Right ventricle myocardium superior (tissue), 1 donor: ENCODE measurements at places on chromosomes 3 and 15.

GRCh38 chr3:32817257-32817557, 590 bp upstream of the TRIM71 start:
- DNase-seq: no peak

- no peak for DNase-seq
Measured at GRCh38 chr3:114392831-114393230, 99.0 kb downstream of the TIGIT start.

GRCh38 chr3:161859865-161860450, 363.4 kb downstream of the OTOL1 start:
- no peak for DNase-seq

- no peak for DNase-seq
Measured at GRCh38 chr15:38299216-38299615, 46.6 kb downstream of the SPRED1 start.

DNA sequence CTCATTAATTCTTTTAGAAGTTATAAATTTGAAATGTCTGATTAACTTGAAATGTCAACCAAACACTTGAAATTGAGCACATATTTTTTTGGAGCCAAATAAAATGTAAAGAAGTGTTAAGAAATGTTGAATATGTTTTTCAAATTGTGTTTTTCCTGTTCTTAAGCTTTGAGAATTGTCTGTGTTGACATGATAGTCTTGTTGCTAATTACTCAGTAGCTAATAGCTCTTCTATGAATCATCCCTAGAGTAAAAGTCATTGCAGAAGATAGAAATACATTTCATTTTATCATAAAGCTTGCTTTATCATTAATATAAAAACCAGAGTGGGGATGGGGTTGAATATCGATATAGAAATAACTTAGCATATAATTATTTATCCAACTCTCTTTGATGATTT, 41.9 kb upstream of the ABHD10 start:
- no peak for DNase-seq

DNA sequence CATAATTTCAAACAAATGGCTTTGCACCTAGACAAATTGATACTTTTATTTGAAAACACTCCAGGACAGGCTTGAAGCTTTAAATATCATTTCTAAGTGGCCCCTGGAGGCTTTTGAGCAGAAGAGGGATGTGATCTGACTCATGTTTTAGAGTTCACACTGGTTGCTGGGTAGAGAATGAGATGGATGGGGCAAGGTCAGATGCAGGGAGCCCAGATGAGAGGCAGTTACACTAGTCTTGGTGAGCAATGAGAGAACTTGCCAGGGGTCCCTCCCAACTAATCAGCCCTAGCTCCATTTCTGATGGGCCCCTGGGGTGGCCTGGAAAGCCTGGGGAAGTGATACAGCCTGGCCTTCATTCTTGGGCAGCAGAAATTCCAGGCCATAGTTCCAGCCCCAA, 190.4 kb downstream of the MEGF11 start:
- DNase-seq: no peak

DNA sequence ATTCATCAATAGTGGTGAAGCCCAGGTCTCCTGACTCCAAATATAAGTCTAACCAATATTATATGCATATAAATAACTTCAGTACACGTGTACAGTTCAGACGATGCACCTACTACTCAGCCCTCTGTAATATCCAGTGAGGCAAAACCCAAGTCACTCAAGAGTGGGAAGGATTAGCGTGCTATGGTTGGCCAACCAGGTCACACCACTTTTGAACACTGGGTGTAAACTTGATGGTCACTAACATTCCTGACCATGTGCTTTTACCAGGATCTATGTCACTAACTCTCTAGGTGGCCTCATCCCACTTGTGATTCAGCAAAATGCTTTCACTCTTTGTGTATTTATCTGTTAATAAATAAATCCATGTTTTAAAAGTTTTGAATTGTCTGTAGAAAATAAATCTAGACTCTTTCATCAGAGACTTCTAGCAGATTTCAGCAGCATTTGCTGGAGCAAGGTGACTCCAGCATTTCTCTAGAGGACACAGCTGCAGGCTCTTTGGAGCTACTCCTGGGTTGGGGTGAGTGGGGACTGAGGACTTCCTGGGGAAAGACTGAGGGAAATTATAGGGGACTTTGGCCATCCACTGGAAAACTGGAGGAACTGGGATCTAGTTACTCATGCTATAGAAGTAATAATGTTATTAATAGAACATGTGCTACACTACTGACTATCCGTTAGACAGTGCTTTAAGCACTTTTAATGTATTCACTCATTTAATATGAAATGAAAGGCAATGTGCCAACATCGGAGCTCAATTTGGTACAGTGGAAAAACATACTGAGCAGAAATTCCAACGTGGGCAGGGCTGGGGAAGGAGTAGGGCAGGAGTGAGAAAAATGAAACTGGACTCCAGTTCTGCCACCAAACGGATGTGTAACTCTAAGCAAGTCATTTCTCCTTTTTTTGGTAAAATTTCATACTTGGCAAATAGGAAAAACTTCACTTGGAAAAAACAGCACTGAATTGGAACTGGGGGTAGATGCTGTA, 97.9 kb downstream of the RORA start:
- no peak for DNase-seq

DNA sequence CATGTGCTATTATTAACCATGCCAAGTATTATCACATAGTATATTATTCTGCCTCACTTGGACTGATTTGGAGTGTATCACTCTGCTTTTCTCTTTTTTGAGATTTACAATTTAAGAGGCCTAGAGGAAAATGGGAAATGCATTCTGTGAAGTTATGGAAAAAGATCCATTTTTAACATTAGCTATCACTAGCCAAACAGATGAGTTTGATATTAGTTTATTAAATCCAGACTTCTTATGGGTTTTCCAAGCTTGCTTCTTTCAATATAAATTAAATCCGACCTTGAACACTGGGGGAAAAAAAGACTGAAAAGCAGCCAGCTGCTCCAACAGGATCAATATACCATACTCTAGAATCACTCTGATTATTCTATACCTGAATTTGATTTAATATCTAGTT, 30.1 kb upstream of the PLOD2 start:
- no peak for DNase-seq

GRCh38 chr3:133280586-133280985, 119.3 kb upstream of the BFSP2 start:
- no peak for DNase-seq

DNA sequence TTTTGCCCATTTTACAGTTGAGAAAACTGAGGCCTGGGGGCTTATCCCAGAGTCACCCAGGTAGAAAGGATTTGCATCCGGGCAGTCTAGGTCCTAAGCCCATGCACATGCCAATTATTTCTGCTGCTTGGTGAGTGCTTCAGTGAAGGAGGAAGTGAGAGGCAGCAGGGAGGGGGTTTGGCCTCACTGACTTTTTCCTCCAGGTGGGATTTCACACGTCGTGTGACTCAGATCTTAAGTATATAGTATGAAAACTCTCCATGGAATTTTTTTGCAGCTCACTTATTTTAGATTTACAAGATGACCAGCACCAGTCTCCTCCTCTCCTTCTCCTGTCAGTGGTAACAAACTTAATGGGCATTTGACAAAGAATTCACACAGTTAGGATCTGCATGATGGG, 4.6 kb downstream of the ITGA11 start:
- DNase-seq: no peak

DNA sequence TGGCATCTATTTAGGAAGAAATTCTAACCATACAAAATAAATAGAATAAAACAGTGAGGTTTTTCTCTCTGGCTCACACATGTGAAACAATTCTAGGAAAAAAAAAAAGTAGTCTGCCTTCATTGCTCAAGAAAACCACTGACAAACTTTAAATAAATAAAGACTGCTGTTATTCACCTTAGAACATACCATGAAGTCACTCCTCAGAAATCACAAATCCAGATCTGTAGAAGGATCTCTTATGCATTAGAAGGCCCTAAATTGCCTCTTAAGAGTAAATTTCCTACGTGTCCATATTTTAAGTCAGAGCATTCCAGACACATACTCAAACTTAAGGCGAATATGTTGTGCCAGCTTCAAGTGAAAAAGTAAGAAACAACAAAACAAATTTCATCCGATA, 217.3 kb downstream of the ZIC4 start:
- DNase-seq: no peak

GRCh38 chr3:178802259-178802658, 266.0 kb downstream of the KCNMB2 start:
- no peak for DNase-seq

DNA sequence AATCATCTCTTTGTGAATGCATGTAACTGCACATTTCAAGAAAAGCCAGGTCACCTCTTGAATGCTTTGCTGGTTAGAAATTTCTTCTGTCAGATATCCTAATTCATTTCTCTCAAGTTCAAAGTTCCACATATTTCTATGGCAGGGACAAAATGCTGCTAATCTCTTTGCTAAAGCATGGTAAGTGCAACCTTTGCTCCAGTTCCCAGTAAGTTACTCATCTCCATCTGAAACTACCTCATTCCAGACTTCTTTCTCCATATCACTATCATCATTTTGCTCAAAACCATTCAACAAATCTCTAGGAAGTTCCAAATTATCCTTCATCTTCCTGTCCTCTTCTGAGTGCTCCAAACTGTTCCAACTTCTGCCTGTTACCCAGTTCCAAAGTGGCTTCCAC, 230.6 kb downstream of the ZMAT3 start:
- DNase-seq: no peak

DNA sequence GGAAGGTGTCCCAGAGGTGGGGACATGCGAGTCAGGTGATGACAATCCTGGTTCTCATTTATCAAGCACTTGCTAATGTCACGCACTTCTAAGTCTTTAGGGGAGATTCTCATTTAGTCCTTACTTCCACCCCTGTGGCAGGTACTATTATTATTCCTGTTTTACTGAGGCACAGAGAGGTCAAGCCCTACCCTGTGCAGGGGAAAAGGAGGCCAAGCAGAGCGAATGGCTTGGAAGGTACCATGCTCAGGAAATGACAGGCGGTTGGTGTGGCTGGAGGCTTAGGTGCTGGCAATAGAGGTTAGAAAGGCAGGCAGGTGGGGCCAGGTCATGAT, 268.9 kb downstream of the UACA start:
- peak; percentile 4 for DNase-seq

- no peak for DNase-seq
Measured at GRCh38 chr3:129122412-129123011, 908 bp upstream of the RAB43 start.

GRCh38 chr15:59401824-59402569, 29.3 kb upstream of the MYO1E start:
- DNase-seq: no peak

- DNase-seq: no peak
Measured at GRCh38 chr15:78239811-78240210, 5.4 kb upstream of the ACSBG1 start.

- no peak for DNase-seq
Measured at GRCh38 chr3:153051427-153052095, 110.5 kb upstream of the RAP2B start.

DNA sequence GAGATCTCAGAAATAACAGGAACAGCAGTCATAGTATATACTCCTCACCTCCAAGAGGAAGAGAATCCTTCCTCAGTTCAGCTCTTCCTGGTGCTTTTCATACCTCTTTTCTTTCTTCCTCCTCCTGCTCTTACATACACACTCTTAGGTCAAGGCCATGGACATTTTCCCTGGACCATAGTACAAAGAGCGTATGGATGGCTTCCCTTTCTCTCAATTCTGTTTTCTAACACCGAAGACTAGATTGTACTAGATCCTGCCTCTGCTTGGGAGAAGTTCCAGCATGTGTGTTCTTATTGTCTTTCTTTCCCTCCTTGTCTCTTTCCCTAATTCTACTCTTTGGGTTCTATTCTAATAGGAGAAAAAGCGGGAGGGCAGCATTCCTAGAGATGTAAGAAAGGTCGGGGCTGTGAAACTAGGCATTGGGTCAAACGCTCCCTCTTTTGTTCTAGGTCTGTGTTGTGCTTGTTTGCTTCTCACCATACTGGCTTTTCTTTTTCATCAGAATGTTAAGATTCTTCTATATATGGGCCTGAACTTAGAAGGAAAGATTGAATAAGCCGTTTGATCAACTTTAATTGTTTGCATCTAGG, 77.4 kb downstream of the VPS8 start:
- DNase-seq: no peak

GRCh38 chr3:34132069-34132692, 333.8 kb downstream of the PDCD6IP start:
- peak; percentile 65 for DNase-seq

DNA sequence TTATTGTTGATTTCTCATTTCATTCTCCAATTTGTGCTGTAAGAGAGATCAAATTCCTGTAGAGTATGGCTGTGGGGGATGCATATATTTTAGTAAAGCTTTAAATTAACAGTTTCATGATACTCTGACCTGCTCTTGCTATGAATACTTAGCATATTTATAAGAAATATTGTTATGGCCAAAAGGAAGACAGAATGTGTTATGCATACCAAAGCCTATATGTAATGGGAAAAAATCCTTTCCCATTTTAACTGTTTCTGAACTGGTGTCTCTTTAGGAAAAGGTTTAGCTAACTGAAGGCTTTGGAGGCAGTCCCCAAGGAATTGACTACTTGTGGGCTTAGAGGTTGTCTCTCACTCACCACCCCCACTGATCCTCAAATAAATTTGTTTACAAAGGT, 59.2 kb downstream of the CADPS start:
- no peak for DNase-seq

- DNase-seq: no peak
Measured at GRCh38 chr15:69662645-69663000, 210.0 kb downstream of the RPLP1 start.

DNA sequence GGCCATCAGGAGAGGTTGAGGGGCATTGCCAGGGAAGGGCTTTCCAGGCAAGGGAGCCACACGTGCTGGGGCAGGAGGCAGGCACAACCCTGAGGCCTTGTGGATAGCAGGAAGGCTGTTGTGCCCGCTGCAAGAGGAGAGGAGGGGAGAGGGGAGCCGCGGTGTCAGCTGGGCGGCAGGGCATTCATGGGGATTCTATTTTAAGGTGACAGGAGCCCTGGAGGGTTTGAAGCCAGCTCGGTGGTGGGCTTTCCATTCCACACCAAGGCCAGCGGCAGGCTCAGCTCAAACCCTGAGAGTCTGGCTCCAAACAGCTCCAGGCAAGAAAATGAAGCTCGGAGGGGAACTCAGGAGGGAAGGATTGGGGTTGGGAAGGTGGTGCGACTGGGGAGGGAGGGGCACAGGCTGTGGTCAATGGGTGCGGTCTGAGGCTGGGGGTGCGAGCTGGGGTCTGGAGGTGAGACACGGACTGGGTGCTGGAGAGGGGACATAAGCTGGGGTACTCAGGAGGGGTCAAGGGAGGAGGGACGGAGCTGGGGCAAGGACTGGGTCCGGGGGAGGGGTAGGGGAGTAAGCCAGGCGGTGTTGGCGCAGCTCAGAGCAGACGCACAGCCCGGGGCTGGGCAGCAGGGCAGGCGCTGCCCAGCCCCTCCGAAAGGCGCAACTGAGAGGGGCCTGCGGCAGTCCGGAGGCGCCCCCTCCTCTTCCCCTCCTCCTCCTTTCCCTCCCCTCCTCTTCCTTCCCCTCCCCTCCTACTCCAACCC, 43.4 kb downstream of the TPRA1 start:
- DNase-seq: peak; percentile 54

GRCh38 chr3:25500706-25501210, 72.7 kb downstream of the RARB start:
- no peak for DNase-seq
